SK-N-DZ (cell line): ENCODE measurements at places on chromosomes 2 and 18.

GRCh38 chr2:17719562-17720371 lies 33.8 kb downstream of the SMC6 start:
- DNase-seq, result peak; percentile 5

DNA sequence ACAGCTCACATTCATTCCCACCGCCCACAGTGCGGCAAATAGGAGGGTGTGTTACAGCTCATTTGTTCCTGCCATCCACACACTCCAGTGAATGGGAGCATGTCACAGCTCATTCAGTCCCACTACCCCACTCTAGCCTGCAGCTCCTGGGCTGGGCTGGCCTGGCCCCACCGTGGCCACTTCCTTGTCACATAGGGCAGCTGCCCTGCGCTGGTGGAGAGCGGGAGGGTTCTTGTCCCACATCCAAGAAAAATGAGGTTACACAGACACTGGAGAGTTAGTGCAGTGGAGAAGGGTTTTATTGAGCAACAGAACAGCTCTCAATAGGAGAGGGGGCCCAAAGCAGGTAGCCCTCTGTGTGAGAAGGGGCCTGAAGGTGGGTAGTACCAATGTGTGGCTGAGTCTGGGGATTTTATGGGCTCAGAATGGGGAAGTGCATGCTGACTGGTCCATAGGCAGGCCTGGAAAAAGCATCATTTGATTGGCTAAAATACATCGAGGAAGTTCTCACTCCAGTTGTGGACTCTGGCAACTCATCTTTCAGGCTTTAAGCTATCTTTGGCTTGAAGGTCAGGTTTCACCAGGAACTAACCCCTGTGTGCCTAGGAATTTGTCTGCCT lies 249.7 kb downstream of the ETAA1 start:
- no peak for DNase-seq

DNA sequence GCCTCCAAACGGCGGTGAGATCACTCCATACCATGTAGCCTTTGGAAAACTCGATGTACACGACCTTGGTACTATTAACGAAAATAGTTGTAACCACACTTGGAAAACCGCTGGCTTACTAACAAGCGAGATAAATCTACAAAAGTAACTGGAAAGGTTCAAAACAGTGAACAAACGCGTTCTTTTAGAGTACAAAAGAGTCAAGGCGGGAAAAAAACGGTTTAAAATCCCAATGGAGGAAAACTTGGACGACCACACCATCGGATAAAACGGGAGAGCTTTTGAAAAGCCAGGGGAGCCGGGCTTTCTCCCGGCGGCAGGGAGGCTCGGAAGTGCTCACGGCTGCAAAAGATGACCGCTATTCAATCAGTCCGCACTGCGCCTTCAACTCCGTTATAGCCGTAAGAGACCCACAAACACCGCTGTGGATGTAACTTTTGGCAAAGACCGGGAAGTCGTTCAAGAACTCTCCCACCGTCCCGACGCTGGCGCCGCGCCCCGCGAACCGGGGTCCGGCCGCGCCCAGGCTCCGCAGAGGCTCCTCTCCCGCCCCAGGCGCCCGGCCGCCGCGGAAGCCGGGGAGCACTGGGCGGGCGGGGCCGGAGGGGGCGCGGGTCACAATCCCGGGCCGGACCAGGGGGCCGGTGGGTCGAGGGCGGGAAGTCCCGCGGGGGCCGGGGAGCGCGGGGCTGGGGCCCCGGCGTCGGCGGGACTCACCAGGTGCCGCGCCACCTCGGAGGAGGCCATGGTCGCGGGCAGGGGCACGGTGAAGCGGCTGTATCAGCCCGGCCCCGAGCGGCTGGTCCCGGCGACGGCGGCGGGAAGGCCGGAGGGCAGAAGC lies 465 bp downstream of the SEPTIN10 start:
- DNase-seq, result no peak

GRCh38 chr2:72338076-72338475 lies 190.4 kb upstream of the CYP26B1 start:
- no peak for DNase-seq

DNA sequence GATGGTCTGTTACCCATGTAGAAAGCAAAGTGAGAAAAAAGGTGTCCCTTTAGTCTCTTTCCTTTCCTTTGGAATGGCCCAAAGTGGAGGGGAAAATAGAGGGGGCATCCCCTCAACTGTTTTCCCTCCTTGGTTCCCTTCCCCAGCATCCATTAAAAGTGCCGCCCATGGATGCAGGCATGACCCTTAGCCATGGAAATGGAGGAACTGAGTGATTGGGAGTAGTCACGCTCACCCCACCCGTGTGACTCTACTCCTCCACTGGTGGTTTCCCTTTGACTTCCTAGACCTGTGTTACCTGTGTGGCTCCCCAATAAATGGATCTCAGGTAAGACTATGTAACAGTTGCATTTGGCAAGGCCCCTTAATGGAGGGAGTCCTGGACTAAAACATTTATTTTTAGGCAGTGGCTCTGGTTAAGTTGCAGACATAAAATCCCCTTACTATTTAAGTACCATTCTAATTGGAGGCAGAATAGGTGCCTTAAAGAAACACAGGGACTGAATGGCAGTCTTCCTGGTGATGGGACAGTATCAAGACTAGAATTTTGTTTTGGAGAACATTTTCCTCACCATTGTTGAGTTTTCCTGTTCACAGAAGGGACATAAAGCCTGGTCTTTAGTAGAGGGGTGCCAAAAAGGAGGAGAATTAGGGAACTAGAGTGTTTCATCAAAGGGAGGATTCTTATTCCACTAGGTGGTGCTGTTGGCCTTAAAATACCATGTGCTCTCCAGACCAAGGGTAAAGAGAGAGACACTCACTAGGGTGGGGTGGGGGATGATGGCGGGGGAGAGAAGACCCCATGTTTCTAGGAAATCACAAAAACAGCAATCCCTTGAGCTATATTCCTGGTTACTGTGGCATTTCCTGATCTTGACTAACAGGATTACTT lies 25.7 kb upstream of the PLA2R1 start:
- peak; percentile 43 for DNase-seq

GRCh38 chr2:215120401-215120800 lies 18.0 kb downstream of the ABCA12 start:
- DNase-seq, result no peak

GRCh38 chr2:216850665-216851322 lies 9.1 kb downstream of the TNP1 start:
- DNase-seq, result no peak

DNA sequence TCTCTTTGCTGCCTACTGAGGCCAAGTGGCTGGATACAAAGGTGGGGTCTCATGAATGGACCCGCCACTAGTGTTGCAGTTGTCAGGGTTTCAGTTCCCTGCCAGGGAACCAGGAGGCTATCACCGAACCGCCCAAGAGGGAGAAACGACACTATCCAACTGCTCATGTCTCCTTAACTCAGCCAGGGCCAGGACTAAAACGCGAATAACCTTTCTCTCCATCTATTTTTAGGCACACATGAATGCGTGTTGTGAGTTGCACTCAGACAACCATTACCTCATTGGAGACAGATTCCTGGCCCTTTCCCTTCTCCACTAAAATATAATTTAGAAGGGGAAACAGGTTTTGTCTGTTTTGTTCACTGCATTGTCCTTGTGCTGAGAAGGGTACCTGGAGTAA lies 559.5 kb downstream of the SOCS6 start:
- no peak for DNase-seq

GRCh38 chr2:189819297-189819704 lies 35.1 kb downstream of the PMS1 start:
- DNase-seq, result no peak

GRCh38 chr2:50720697-50721315 lies 311.1 kb downstream of the NRXN1 start:
- peak; percentile 67 for DNase-seq
